Left forelimb (tissue), 1 donor: ENCODE measurements at places on chromosomes 3 and 15.

- DNase-seq, result no peak
These were observed 34.6 kb downstream of the LSM3 start for GRCh38 chr3:14213066-14213774.

- no peak for DNase-seq
These were observed 258.8 kb downstream of the PLOD2 start for GRCh38 chr3:145902166-145902565.

GRCh38 chr15:81336568-81336967 is 12.6 kb upstream of the STARD5 start:
- DNase-seq, result no peak

DNA sequence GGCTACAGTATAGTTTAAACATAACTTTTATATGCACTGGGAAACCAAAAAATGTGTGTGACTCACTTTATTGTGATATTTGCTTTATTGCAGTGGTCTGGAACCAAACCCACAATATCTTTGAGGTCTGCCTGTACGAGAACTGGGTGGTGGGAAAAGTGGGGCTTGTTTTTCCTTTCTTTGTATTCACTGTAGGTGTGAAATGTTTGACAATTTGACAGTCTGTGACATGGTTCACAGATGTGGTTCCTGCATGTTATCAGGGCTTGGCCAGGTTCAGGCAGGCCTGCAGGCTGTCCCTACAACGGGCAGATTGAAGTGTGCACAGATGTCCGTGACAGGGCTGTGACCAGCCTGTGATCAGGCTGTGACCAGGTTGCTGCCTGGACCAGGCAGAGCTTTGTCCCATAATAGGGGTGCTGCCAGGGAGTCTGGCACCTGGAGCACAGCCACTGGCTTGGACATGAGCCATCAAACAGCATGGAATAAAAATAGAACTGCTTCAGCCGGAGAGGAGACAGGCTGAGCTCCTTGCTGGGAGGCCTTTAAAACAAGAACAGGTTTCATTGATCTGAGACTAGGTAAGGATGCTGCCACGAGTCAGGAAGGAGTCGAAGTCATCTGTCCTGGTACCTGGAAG is 61.0 kb downstream of the KLF13 start:
- no peak for DNase-seq

GRCh38 chr3:23438657-23439056 is 235.5 kb downstream of the UBE2E2 start:
- no peak for DNase-seq

- DNase-seq, result no peak
These were observed 3.6 kb downstream of the BCL6 start for GRCh38 chr3:187741403-187742350.

GRCh38 chr3:76463501-76463900 is 576.4 kb upstream of the ROBO2 start:
- no peak for DNase-seq

GRCh38 chr3:167814441-167814951 is 79.0 kb downstream of the SERPINI1 start:
- no peak for DNase-seq

DNA sequence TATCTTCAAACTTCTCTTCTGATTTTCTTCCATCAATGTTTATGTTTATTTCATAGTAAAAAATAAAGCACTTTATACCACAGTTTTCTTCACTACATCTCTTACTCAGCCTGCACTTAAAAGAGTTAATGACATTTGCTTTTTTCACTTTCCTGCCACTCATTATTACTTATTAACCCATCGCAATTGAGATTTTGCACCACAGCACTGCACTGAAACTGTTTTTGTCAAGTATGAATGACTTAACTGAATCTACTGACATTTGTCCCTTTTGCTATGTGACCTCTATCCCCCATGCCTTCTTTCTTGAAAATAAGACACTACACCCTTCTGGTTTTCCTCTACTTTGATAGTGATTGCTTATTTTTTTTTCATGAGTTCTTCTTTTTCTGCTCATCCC is 739.7 kb upstream of the DPPA4 start:
- DNase-seq, result no peak

DNA sequence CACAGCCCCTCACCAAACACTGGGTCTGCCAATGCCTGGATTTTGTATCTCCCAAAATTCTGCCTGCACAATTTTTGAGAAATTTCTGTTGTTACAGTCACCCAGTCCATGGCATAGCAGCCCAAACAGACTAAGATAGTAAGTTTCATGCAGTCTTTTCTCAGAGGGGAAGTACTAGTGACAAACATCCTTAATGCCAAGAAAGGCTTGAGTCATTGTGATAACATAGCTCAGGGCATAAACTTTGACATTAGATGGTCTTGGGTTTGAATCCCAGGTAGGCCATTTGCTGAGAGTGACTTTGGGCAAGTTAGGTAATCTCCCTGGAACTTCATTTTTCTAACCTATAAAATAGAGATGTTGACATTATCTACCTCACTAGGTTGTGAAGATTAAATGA is 36.1 kb upstream of the PFN2 start:
- DNase-seq, result no peak

DNA sequence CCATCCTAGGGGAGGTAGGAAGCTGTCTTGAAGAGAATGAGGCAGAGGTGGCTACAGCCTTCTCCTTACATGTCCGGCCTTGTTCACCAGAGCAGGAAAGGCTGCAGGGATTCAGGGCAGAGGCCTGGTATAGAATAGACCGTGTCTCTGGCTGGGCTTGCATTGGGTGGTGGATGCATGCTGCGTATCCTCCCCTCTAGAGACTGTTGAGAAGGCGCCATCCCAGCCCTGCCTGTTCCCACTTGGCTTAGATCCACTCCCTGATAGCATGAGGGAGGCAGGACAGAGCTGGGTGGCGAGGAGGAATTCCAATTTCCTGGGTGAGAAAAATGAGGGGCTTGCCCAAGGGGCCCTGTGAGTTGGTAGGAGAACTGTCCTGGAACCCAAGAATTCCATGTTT is 57.5 kb downstream of the CORO2B start:
- no peak for DNase-seq

GRCh38 chr3:196399485-196399945 is 32.7 kb downstream of the UBXN7 start:
- no peak for DNase-seq

- no peak for DNase-seq
These were observed 23.6 kb upstream of the BCL2A1 start for GRCh38 chr15:79994615-79995014.

DNA sequence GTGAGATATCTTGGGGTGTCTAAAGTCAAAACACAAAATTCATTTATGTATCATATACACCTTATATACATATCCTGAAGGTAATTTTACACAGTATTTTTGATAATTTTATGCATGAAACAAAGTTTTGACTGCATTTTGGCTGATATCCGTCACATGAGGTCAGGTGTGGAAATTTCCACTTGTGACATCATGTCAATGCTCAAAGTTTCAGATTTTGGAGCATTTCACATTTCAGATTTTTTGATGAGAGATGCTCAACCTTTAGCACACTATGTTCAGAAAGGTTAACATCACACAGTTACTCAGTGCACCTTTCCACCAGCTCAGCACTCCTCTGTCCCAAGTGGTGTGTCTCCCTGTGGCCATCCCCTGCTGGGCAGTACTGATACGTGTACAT is 37.7 kb upstream of the CPB1 start:
- DNase-seq, result no peak

GRCh38 chr15:50183112-50183794 is 1.3 kb downstream of the SLC27A2 start:
- DNase-seq, result no peak

- no peak for DNase-seq
These were observed 240.0 kb upstream of the CFAP20DC start for GRCh38 chr3:59289831-59290230.

DNA sequence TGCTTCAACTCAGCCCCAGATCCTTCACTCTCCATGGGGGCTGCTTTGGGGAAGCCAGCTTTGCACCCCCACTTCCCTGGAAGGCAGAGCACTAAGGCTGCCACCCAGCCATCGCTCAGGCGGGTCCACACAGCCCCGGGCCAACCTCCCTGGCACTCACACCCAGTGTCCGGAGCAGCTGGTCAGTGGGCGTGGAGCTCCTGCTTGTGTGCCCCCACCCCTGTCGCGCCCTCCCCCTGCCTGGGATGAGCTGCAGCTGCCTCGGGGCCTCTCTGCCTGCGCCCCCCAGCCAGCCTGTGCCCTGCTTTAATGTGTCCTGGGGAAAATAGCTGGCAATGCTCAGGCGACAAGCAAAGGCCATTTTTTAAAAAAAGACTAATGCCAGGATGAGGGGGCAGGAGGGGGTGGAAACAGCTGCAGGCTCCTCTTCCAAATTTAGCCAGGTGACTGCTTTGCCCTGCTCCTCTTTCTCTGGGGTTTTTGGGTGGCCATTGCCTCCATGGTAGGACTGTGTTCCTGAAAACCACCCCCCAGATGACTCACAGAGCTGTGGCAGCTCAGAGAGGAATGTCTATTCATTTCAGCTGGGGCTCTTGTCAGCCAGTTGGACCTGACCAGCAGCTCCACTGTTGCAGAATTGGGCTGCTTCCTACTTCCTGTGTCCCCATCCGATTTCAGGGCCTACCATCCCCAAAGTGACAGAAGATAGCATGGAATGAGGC is 65.0 kb downstream of the CEMIP start:
- DNase-seq, result no peak

DNA sequence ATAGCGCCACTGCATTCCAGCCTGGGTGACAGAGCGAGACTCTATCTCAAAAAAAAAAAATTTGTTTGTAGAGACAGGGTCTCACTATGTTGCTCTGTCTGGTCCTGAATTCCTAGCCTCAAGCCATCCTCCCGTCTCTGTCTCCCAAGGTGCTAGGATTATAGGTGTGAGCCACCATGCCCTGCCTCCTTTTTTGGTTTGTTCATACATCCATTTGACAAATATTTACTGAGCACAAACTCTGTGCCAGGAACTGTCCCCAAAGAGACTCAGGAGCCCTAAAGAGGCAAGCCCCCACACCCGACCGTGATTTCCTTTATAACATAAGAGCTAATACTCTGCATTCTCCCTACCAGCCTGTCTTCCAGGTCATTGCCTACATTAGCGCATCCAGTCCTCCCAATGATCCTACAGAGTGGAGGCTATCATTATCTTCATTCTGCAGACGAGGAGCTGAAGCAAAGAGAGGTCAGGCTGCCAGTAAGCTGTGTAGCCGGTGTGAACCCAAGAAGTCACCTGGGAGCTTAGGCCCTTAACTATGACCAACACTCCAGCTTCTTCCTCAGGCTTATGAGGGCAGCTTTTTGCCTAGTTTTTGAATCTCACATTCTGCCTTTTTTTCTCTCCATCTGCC is 6.3 kb upstream of the PXK start:
- no peak for DNase-seq

DNA sequence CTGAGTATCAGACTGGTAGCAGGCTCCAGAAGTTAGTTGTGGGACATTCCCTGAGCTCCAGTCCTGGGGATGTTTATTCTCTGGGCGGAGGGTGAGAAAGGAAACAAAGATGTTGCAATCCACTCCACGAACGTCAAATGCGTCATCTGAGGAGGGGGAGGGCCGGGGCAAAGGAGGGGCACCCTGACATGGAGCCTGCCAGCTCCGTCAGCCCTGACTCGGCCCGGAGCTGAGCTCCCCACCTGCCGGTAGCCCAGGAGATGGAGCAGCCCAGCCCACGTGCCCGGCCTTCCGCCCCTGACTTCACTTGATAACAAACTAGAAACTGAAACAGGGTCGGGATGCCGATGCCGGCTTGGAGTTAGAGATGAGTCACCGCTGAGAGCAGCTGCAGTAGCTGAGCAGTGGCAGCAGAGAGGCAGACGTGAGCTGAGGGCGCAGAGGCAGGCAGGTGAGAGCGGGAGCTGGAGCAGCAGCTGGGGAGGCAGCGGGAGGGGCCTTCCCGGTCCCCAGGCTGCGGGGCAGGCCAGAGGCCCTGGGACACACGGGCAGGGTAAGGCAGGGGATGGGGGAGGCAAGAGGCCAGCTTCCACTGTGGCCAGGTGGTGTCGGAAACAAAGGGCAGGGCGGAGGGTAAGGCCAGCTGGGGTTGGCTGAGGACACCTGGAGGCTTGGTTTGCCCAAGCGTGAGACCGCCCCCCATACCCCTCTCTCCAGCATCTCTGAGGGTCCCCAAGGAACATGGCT is at the start of gene ISG20:
Gene ISG20 (plus strand): TSS at position 391 of the 747 bp plus-strand sequence. CDS start 351 bp downstream, at position 742.
- no peak for DNase-seq

- DNase-seq, result peak; percentile 68
These were observed 9.0 kb downstream of the UBXN7 start for GRCh38 chr3:196423044-196423781.

GRCh38 chr3:66487465-66487864 is 13.4 kb downstream of the LRIG1 start:
- DNase-seq, result peak; percentile 37

- no peak for DNase-seq
These were observed 579 bp upstream of the UBE3A start for GRCh38 chr15:25439369-25439836.

GRCh38 chr15:58951388-58952007 is 18.0 kb upstream of the SLTM start:
- DNase-seq, result no peak

GRCh38 chr3:150439657-150440056 is 31.6 kb downstream of the TSC22D2 start:
- no peak for DNase-seq

DNA sequence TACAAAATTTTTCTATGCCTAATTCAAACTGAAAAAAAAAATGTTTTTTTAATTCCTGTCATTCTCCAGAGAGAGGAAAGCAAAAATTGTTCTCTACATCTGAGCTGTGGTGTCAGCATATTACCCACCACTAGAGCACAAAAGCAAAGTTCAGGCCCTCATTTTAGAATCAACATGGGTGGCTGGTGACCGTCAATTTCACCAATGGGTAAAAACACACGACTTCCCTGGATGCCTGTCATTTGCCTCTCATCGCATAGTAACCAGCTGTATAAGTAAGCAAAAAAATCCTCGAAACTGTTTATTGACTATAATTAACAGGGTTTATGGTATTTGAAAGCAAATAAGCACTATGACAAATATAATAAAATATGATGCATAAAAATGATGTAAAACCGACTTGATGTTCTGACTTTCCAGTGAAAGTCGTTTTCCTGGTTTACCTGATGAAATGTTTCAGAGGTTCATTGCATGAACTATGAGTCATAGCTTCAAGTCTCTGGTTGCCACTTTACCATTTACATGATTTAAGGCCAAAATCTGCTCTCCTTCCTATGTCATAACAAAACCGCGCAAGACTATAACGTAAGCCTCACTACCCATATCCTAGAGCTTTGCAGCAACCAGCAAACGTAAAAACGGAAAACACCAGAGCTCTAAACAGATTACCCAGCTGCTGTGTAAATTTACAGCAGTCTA is 60.5 kb downstream of the THBS1 start:
- DNase-seq, result no peak

GRCh38 chr3:164730815-164731360 is 347.4 kb downstream of the SI start:
- DNase-seq, result no peak
